ENCODE measurements at places on chromosomes 11 and 22.

DNA sequence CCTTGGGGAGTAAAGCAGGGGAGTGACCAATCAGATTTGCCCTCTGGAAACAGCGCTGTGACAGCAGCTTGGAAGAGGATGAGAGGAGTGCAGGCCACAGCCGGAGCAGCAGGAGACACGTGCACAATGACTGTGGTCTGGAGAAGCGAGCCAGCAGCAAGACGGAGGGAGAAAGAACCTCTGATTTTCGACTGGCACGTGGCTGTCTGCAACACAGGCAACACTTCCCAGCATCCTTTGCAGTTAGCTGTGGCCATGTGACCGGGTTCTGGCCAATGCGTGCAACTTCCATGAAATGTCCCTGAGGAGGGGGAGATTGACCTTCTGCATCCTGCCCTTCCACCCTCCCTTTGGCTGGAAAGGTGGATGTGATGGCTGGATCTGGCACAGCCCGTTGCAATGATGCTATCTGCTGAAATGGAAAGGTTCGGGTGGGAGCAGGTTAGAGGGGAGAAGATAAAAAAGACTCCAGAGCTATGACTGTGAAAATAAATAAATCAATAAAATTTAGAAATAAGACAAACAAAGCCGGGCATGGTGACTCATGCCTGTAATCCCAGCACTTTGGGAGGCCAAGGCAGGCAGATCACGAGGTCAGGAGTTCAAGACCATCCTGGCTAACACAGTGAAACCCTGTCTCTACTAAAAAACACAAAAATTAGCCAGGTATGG lies 15.6 kb downstream of the PLA2G6 start:
- no peak for DNase-seq

DNA sequence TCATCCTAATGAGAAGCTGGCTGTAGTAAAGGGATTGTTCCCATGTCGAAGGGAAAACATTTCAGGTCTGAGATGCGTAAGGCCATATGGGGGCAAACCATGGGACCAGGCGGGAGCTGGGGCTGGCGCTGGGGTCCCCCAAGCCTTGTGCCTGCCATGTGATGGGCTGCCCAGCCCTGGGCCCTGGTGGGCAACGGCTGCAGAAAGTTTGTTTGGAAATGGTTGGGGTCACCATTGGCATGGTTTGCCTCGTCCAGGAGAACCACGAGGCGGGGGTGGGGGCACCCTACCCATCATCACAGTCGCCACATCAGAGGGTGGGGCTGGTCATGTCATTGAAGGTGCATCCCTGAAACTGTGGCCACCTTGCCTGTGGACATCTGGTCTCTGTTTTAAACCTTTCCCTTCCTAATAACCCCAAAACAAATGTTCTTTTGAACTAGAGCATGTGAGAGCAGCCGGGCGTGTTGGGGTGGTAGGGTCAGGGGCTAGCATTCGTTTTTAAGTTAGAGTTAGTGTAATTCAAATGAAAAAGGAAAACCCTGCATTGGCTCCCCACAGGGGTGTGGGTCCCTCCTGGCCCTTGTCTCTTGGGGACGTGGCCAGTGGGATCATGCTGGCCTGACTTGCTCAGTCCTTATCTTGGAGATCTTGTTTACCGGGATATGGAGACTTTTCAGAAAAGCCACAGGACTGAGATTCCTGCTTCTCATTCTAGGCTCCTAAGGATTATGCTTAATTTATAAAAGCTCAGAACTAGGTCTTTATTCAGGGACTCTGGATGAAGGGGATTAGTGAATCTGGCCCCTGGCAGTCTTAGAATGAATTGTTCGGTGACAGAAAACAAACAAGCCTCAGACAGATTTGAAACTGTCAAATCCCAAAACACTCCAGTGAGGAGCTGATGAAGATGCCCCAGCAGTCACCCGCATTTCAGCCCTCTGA lies 98.5 kb downstream of the CTTN start:
- no peak for DNase-seq

GRCh38 chr11:1449490-1450243 lies 36.9 kb downstream of the MOB2 start:
- DNase-seq: no peak

- no peak for DNase-seq
These were observed 73.8 kb upstream of the OPCML start for GRCh38 chr11:133606124-133606523.

DNA sequence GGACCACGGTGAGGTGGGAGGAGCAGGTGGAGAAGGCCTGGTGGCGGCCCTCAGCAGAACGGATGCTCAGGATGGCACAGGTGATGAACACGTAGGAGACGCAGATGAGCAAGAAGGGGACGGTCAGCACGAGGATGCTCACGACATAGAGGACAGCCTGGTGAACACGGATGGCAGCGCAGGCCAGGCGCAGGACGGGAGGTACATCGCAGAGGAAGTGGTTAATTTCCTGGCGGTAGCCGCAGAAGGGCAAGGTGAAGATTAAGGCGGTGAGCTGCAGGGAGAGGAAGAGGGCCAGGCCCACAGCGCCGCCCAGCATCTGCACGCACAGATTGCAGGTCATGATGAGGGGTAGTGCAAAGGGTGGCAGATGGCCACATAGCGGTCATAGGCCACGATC lies 24.0 kb upstream of the OR10W1 start:
- DNase-seq: no peak

DNA sequence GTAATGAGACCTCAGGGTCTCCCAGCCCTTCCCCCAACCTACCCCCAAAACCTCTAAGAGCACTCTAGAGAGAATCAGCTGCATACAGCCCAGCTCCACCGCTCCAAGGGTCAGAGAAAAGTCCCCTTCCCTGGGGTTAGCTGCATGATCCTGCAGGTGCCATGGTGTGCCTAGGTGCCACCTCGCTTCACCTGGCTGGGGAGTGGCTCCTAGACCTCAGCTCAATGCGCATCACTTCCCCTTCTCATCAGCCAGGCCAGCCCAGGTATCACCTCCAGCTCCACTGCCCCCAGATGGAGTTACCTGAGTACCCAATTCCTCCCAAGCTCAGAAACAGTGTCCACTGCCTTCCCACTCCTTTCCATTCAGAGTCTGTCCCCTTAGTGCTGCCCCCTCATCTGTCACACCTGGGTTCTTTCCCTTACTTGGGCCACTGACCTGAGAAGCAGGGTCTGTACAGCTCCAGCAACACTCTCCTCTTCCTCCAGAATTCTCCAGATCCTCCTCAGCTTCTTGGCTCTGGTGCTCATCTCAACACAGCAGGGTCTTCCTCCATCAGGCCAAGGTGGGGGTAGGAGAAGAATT lies 1.3 kb downstream of the STARD10 start:
- DNase-seq: no peak

DNA sequence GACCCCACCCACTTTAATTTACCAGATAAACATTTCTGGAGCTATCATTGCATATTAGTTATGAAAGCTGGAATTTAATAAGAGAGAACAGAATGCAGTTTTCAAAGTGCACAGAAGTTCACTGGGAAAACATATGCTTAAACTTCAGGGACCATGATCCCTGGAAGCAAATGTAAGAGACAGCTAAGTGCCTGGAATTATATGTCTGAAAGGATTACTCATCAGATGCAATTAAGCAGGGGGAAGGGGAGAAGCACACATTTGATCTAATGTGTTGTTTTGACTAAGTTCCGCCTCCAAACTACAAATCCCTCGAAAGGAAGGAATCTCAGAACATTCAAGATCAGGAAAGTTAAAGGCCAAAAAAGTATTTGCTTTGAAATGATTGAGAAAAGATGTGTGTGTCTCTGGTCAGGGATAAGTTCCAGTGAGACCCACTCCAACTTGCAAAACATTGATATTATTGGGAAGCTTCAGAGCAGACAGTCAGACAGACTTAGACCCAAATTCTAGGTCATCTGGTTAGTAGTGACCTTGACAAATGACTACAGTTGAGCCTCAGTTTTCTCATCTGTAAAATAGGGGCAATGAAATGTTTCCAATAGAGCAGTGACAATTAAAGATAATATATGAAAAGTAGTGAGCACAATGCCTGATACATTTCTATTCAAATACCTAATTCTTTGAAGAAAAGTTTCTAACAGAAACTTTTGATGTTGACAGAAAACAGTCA lies 147.6 kb downstream of the ME3 start:
- DNase-seq: no peak

- DNase-seq: no peak
These were observed 8.3 kb downstream of the WT1 start for GRCh38 chr11:32426819-32427615.

DNA sequence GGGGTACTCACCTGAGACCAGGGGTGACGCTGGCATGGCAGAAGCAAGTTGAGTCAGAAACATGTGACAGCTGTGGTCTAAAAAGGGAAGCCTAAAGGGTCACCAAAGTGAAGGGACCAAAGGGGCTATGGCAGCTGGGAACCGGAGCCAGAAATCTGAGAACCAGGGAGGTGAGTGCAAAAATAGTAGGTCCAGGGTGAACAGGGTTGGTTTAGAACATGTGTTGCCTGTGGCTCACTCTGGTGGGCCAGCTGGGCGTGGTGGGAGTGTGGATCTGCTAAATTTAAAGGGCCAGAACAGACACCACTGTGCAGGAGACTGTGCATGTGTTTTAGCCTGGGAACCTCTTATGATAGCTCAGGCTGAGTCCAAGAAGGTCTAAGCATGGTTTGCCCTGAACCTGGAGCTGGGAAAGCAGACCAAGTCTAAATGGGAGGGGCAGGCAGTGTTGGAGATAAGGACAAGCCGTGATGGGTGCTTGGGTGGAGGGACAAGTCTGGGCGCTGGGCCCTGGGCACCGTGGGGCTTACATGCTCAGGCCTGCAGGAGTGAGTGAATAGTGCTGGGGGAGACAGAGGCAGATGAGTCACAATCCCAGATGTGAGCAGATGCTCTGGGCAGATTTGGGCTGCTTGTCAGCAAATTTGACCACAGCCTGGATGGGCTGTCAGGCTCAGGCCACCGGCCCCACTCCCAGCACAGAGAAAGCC lies 41.4 kb upstream of the ZBED5 start:
- DNase-seq: peak; percentile 20

All from AG08396 (cell line).